ENCODE measurements at places on chromosomes 11 and 22.

DNA sequence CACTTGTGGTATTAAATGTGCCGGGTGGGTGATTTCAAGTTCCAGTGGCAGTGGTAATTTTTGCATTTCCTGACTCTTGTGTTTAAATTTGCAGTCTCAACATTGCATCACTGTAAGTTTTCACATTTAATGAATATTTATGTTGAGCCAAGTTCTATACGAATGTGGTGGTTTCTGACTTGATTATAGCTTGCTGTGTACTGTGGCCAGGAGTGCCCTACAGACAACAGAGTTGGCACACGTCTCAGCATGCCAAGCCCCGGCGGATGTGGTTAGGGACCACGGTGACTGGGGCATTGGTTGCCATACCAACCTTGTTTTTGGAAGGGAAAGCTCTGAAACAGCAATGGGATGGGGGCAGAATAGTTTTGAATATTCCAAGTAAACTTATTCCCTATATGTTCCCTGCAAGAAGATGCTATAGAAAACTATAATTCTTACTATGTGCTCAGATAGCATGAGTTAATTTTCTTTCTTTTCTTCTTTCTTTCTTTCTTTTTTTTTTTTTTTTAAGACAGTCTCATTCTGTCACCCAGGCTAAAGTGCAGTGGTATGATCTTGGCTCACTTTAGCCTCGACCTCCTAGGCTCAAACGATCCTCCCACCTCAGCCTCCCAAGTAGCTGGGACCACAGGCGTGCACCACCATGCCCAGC is 16.0 kb downstream of the ZNRF3 start:
- DNase-seq: no peak

DNA sequence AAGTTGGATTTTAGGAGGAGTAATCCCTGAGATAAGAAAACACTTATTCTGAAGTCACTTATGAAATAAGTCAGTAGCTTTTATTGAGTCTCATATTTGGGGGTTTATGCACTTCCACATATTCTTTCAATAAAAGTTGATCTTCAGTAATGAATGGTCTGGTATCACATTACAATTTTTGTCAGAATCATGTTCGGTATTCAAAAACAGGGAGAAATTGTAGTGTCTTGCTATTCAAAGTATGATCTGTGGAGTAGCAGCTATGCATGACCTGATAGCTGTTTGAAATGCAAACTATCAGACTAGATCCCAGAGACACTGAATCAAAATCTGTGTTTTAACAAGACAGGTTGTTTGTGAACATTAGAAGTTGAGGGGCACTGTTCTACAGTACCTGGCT is 857.6 kb downstream of the METTL15 start:
- DNase-seq: no peak

GRCh38 chr22:31631436-31631835 is 30.6 kb downstream of the PISD start:
- no peak for DNase-seq

DNA sequence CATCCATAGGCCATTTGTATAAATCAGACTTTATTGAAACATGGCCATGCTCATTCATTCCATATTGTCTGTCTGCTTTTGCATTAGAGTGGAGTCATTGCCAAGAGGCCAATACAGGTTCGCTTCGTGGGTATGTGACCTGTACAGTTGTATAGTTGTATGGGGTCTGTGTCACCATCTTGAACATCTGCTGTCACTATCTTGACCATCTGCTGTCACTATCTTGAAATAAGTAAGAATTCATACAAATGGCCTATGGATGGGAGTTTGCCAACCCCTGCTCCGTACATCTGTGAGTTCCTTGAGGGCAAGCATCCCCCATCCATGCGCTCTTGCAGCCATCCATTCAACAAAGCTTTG is 44.4 kb upstream of the ANO1 start:
- no peak for DNase-seq

DNA sequence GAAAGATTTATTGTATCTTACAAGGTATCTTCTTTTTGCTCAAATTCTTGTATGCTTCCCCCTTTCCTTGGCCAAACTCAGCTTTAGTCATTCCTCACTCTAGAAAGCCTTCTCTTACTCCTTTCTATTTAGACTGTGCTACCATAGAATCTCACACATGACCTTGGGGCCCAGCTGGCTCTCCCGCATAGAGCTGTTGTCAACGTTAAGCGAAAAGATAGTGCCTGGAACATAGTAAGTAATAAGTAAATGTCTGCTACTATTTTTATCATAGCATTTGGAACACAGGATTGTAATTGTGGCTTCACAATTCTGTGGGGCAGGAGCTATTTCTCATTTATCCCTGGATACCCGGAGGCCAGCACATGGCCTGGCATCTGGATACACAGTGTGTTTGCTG is 38.9 kb upstream of the OR4B1 start:
- no peak for DNase-seq

- peak; percentile 57 for DNase-seq
Observed at GRCh38 chr11:103326070-103326794, 217.0 kb downstream of the DYNC2H1 start.

- no peak for DNase-seq
Observed at GRCh38 chr11:42802201-42802899, 509.4 kb upstream of the API5 start.

GRCh38 chr11:111153194-111153593 is 92.3 kb upstream of the POU2AF2 start:
- no peak for DNase-seq

DNA sequence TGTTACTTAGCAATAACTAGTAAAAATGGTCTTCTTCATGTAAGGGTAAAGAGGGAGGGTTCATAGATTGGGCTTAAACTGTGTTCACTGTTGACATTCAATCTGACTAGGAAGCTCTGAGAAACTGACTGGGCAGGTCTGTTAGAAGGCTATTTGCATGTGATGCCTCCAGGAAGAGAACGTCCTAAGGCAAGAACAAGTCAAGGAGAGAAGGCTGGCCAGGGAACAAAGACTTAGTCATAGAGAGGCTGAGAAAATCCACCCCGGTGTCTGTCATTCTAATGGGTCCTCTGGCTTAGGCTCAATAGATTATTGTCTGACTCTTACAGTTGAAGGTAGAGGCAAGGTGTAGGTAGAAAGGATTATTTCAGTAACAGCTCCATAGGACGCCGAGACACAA is 50.3 kb upstream of the CD44 start:
- DNase-seq: no peak

DNA sequence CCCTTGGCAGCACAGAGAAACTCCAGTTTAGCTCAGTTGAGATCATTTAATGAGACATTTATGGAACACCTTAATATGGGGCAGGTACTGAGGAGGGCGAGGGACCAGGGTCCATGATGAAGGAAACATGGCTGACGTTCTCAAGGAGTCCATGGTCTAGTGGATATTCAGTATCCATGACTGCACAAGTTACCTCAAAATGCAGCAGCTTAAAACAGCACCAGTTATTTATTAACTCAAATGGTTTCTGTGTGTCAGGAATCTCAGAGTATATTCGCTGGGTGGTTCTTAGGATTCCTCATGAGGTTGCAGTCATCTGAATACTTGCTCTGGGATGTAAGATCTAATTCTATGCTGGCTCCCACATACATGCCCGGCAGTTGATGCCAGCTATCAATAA is 346.8 kb downstream of the LARGE1 start:
- DNase-seq: no peak

- DNase-seq: no peak
Observed at GRCh38 chr22:19756288-19757128, 4.1 kb upstream of the TBX1 start.

DNA sequence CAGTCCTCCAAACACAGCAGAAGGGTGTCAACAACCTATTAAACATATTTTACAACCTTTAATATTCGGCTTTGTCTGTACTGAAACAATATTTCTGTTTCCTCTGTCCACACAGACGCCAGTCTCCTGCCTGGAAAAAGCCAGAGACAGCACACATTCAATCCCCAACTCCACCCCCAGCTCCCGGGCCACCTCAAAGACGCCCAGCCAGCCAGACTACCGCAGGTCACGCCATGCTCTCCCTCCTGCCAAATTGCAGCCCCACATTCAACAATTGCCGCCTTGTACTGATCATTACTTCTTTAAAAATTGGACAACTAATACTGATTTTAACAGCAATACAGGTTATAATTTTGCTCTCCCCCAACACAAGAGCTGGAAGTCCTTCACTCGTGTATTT is 1.2 kb downstream of the SERGEF start:
- DNase-seq: no peak

DNA sequence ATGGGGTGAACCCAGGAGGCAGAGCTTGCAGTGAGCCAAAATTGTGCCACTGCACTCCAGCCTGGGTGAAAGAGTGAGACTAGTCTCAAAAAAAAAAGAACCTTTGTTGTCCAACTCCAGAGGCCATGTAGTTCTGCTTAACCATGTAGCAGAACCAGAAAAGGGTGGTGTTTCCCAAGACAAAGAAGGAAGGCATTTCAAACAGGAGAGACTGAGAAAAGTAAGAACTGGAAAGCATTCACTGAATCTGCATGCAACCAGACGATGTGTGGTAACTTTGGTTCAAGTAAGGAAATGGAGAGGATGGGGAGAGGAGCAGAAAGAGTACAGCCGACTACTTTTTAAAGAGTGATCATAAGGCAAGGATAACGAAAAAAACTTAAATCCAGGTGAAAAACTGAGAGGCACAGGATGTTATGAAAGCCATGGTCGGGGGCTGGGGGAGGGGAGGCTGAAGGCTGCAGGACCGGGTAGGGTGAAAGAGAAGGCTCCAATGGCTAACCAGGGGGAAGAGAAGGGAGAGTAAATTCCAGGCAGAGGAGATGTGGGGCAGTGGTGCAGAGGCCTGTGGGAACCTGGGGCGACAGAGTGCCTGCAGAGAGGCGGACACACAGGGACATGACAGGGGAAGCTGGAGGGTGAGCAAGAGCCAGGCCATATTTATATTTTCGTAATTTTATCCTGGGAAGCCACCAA is 48.8 kb downstream of the MAPK1 start:
- DNase-seq: no peak

- no peak for DNase-seq
Observed at GRCh38 chr11:133895061-133895479, 49.8 kb upstream of the SPATA19 start.

GRCh38 chr11:134334796-134335571 is 3.2 kb downstream of the GLB1L2 start:
- no peak for DNase-seq

GRCh38 chr22:23144432-23144831 is 845 bp upstream of the RAB36 start:
- DNase-seq: no peak

GRCh38 chr11:100929377-100929776 is 200.2 kb downstream of the PGR start:
- DNase-seq: peak; percentile 32

- no peak for DNase-seq
Observed at GRCh38 chr11:57633394-57634070, 16.2 kb downstream of the YPEL4 start.
